Heart right ventricle (tissue), 16 donors: ENCODE measurements at places on chromosomes 5 and 9.

GRCh38 chr9:91913096-91913495 is 36.9 kb downstream of the ROR2 start:
- DNase-seq: no peak

DNA sequence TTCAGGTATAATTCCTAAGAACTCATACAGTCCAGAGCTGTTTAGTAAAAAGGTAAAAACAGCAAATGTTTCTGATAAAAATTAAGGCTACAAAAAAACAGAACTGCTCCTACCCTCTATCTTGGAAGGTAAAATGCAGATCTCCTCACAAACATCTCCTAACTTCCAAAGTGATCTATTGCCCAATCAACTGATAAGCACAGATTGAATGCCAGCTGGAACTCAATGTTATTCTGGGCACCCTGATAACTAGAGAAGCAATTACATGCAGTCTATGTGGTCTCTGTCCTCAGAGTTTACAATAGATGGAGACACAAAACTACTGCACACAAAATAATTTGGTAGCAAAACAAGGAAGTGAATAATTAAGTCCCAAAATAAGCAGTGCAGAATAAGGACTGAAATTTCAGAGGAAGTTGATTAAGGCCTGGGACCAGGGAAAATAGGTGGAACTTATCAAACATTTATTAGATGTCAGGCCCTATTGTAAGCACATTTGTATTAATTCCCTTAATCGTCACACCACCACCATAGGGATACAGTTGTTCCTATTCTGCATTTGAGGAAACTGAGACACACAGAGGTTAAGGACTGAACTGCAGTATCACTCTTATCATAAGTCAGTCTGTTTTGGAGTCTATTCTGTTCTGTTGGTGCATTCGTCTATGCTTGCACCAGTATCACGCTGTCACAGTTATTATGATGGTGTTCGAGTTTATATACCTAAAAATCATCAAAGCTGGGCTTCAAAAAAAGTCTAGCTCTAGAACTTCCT is 102.2 kb upstream of the TARS1 start:
- no peak for DNase-seq

DNA sequence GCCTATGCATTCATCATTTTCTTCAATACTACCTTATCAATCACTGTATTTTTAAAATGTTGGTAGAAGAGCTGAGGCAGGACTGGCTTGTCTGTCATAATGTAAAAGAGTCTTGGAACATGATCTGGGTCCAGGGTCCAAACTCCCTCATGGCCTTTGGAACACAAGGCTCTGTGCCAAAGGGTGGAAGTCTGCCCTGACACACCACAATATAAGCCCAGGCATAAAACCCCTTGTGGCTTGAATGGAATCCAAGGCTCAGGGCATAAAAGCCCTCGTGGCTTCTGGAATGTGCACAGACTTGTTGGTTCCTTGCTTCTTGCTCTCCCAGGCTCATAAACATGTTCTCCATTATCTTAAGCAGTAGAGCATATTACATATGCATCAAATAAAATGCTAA is 48.0 kb downstream of the GABRB2 start:
- DNase-seq: no peak

- no peak for DNase-seq
Observed at GRCh38 chr9:113542006-113542405, 78.5 kb downstream of the RGS3 start.

- DNase-seq: peak; percentile 42
Observed at GRCh38 chr5:84885485-84886258, 501.0 kb upstream of the EDIL3 start.

DNA sequence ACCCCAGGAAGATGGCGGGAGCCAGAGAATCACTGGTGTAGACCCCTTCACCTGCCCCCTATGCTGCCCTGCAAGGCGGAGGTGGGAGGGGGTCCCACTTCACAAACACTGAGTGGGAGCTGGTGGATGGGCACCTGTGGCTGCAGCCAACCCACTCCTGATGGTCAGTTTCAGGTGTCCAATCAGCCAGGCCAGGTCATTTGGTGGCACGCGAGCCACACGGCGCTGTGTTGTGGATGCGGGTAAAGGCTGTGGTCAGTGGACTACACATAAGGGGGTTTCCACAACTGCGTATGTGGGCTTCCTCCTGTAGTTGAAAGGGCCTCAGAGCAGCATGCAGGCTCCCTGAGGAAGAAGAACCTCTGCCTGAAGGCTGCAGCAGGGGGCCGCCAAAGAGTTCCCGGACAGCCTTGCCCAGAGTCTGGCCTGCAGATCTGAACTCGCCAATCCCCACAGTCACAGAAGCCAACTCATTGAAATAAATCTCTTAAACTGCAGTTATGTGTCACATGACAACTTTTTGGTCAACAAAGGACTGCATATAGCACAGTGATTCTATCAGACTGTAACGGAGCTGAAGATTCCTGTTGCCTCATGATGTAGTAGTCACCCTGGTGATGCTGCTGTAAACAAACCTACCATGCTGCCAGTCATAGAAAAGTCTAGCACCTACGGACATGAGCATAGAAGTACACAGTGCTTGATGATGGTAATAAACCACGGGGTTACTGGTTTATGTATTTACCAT is 284.7 kb upstream of the IRX2 start:
- DNase-seq: no peak

GRCh38 chr5:137071526-137071925 is 427.6 kb downstream of the SPOCK1 start:
- DNase-seq: no peak

DNA sequence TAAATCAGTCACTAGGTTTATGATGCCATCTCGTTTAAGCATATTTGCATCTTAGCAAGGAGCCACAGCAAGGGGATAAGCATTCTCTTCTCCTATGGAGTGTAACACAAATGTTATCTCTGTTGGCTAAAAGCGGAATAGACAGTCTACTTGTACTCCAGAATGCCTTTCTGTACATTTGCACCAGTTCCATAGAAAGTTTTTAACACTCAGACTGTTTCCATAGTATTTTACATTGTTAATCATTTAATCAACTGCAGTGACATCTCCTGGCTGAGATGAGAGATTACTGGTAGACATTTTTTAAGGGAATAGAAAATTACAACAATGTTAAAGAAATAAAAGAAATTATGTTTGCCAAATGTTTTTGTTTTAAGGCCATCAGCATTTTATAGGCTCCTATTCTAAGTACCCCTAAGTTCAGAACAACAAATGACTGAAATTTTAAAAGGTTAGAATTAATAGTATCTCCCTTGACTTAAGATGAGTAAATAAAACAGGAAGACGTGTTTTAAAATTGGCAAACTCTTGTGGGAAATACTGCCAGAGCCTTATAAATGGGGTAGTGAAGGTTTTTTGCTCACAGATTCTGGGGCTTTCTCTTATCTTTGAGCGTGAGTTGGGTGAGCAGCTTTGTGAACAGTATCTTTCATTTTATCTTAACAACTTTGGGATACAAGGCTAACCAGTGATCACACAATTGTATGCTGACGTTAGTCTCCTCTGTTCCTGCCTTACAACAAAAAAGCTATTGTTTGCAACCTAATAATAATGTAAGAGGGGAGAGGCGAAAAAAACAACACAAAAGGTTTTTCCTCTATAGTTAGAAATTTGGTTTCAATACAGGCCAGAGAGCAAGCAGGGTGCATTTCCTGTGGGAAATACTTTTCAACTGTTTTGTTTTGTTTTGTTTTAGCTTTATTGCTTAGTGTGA is 294.3 kb downstream of the FBXL7 start:
- DNase-seq: no peak

DNA sequence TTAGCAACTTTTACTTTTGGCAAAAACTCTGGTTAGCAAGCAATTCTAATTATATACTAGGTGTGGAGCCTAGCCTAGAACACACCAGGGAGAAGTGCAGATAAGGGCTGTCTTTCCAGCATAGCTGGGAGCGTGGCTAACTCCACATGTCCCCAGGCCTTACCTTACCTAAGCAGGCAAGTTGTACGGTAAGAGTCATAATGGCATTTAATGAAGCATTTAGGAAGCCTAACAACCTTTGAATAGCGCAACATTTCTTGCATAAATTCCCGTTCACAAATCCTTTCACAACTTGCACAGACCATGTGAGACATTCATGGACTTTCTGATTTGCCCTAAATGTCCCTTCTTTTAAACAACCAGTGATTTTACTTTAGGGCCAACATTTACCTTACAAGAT is 917.4 kb upstream of the ACO1 start:
- DNase-seq: no peak

DNA sequence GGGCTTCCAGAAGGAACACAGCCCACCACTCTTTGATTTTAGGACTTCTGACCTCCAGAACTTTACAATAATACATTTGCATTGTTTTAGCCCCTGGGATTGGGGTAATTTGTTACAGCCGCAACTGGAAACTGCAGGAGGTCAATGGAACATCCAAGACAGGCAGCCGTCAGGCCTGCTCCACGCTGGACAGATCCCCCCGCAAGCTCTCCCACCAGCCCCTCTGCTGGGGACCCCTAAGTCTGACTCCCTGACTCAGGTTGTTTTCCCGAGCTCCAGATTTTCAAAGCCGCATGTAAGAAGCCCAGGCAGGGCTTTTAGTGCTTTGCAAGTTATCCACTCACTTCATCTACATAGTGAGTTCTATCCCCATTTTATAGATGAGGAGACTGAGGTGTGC is 127.6 kb downstream of the PAX5 start:
- DNase-seq: no peak

DNA sequence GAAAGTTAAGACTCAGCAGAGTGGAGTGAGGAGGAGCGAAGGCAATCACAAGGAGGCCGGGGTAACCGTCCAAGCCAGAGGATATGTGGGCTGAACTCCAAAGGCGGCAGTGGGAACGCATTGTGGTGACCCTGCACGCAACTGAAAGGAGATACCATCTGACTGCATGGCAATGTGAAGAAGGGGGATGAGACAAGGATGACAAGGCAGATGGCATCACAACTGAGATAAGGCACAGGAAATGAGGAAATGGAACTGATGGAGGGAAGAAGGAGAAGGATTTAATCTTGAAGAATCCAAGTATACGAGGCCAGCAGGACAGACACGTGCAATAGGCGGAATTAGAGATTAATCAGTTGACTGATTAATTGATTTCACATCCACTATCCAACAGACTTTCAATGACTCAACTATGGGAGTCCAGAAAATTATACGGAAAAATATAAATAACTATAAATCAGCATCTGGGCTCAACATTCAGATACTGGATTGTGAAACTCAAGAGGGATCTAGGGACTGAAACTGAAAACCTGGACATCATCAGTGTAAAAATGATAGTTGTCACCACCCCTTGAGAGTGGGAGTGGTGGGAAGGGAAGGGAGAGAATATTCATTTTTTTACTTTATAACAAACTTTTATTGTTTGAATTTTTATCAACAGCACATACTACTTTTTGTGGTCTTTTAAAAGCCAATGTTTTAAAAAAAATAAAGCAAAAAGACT is 86.1 kb downstream of the ARL15 start:
- no peak for DNase-seq

- peak; percentile 2 for DNase-seq
Observed at GRCh38 chr5:6373081-6373846, 5.1 kb downstream of the MED10 start.

DNA sequence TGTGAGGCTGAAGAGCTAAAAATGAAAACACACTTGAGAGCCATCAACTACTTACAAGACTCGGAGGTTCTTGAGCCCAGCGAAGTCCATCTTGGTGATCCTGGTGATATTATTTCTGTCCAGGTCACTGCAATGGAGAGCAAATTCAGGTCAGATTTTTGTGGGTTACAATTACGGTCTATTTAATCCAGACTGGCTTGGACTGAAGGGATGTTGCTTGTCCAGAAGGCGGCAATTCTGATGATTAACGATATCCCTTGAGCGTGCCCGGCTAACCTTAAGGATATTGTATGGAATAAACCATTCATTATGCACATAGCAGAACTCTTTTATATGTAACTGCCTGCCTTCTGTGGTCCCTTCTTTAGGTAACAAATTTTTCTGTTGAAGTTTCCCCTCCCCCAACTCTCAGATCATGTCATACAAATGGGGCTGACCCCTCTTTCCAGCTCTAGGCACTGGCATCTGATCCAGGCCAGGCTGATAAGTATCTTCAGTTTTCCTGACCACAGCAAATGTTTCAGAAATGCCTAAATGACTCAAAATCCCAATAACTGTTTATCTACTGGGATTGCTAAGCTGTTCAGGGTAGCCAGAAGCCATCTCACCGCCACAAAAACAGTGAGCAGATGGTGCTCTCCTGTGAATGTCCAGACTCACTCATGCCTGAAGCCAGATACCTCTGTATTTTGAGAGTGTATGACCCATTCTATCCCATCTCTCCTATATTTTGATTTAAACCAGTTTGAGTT is 49.4 kb downstream of the SLIT3 start:
- no peak for DNase-seq

- no peak for DNase-seq
Observed at GRCh38 chr5:65623482-65623881, 651 bp downstream of the TRIM23 start.

DNA sequence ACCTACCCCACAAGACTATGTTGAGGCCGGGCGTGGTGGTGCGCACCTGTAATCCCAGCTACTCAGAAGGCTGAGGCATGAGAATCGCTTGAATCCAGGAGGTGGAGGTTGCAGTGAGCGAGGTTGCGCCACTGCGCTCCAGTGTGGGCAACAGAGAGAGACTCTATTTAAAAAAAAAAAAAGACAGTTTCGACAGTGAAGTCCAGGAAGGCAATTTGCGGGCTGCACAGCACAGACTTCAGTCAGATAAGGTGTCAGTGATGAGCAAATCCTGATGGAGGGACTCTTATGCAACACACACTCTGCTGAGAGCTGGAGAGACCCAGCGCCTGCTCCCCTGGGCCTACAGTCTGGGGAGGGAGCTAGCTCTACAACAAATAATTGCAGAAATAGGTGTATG is 14.2 kb downstream of the CCNJL start:
- no peak for DNase-seq

- DNase-seq: peak; percentile 77
Observed at GRCh38 chr5:57844410-57844809, 361.8 kb upstream of the ACTBL2 start.

GRCh38 chr9:95032580-95033341 is 284.7 kb downstream of the FANCC start:
- no peak for DNase-seq

GRCh38 chr5:175686826-175687225 is 29.0 kb downstream of the HRH2 start:
- DNase-seq: no peak

GRCh38 chr5:122981846-122982245 is 54.7 kb downstream of the PPIC start:
- no peak for DNase-seq

DNA sequence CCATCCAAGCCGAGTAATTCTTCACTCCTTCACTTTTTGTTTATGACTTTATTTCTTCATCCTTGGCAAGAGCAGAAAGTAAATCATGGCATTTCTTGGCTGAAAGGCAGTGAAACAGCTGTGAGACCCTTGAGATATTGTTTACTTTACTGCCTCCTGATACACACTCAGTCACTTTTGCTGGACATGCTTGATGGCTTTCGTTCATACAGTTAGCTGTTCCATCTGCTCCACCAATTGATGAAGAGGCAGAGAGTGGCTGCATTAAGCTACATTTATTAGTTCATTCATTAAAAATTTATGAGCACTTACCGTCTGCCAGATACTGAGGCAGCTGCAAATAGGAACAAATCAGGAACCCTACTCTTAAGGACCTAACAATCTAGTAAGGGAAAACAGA is 184.4 kb upstream of the OR13F1 start:
- no peak for DNase-seq
